Kidney (tissue), 22 donors: ENCODE measurements at places on chromosomes 1 and 21. TPM values are rescaled to one million over a fixed set of nuclear protein-coding genes. Genes with fewer than 3 reads are reported as not detected.
A peak's percentile ranks its signal among the peaks of the same experiment; 100 is the strongest.

DNA sequence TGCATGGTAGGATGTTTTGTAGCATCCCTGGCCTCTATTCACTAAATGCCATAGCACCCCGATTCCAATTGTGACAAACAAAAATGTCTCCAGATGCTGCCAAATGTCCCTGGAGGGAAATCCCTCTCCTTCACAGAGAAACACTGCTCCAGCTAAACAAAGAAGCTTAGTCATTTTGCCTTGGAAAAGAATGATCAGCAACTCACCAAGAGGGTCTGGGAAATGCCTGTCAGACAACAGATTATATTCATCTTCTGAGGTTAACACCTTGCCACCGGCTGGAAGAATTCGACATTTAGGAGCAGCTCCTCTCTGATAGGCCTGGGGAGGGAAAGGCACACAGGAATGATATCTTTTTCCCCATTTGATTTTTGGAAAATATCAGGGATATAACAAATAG lies 84.4 kb downstream of the NIBAN1 start:
- DNase-seq = no peak

- DNase-seq = no peak
Observed at GRCh38 chr1:181112071-181112929, 23.8 kb downstream of the IER5 start.

GRCh38 chr1:172144445-172145061 lies 275.9 kb upstream of the C1orf105 start:
- peak; percentile 83 for DNase-seq

DNA sequence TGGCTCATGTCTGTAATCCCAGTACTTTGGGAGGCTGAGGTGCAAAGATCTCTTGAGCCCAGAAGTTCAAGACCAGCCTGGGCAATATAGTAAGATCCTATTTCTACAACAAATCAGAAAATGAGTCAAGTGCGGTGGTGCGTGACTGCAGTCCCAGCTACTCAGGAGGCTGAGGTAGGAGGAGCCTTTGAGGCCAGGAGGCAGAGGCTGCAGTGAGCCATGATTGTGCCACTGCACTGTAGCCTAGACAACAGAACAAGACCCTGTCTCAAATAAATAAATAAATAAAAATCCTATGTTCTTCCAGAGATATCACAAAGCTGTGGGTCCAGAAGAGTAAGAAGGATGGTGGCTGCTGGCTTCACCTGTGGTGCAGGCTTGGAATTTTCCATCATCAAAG lies 22.1 kb downstream of the CDA start:
- no peak for DNase-seq

The LRRIQ3 gene
- 1.6 TPM for total RNA-seq
